ENCODE measurements at places on chromosomes 4 and X.

GRCh38 chrX:7073336-7073735 is 74.2 kb upstream of the STS start:
- no peaks in the 10 kb centered on the region for H3K36me3 ChIP-seq
- DNase-seq = no peak
- no peak overlapping the region for H3K4me3 ChIP-seq
- no peaks in the 10 kb centered on the region for H3K27me3 ChIP-seq
- no peak overlapping the region for H3K27ac ChIP-seq
- H3K4me1 ChIP-seq = peaks cover 6% of the 10 kb centered on the region

DNA sequence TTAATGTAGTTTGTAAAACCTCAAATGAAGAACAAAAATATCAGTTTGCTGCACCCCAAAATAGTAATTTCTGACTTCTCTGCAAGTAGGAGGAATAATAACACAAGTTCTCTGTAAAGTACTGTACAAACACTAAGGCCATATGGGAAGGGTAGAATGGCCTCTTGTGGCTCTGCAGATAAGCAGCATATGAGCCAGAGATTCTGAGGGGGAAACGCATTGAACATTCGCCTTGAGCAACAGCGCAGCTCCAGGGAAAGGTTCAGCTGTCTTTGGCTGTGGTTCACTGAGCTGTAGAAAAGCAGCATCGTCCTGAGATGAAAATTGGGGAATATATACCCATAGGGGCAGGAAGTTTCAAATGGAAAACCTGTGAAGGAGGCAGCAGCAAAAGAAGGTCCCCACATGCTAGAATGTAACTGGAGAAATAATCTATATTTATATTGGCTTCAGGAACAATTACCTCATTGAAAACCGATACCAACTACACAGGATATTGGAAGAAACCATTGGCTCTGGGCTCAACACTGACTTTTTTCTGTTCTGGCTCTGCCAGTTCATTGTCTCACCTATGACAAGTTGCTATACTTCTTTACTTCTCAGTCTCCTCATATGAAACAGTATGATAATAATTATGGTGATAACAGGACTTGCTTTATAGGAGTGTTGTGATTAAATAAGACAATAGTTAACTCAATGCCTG is 357.6 kb upstream of the CPEB2 start:
- no peak overlapping the region for H3K27ac ChIP-seq
- DNase-seq = no peak
- H3K27me3 ChIP-seq = no peaks in the 10 kb centered on the region
- no peaks in the 10 kb centered on the region for H3K36me3 ChIP-seq

DNA sequence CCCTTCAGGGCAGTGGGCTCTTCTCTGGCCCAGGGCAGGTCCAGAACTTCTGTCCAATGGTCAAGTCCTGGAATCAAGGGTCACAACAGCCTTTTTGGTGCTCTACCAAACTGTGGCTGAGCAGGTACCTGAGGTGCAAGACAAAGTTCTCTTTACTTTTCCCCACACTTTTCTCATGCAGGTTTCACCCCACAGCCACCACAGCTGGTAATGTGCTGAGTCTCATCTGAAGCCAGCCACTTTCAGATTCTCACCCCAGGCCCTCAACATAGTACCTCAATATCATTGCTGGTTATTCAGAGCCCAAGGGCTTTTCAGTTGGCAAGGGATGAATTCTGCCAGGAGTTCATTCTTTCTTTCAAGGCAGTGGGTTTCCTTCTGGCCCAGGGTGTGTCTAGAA is 426.0 kb downstream of the TECRL start:
- H3K27ac ChIP-seq = no peak overlapping the region
- H3K4me1 ChIP-seq = no peaks in the 10 kb centered on the region

GRCh38 chrX:129653181-129653970 is 1.4 kb downstream of the APLN start:
- no peak overlapping the region for H3K27ac ChIP-seq
- peaks cover 10% of the 10 kb centered on the region for H3K27me3 ChIP-seq
- H3K4me1 ChIP-seq = peaks cover 3% of the 10 kb centered on the region

GRCh38 chrX:110402850-110403221 is 44.2 kb downstream of the RTL9 start:
- no peak for DNase-seq
- no peaks in the 10 kb centered on the region for H3K4me1 ChIP-seq
- H3K4me3 ChIP-seq = no peak overlapping the region
- no peaks in the 10 kb centered on the region for H3K36me3 ChIP-seq
- H3K27ac ChIP-seq = peak overlapping the region; percentile 61
- H3K27me3 ChIP-seq = no peaks in the 10 kb centered on the region

- H3K4me1 ChIP-seq = no peaks in the 10 kb centered on the region
- no peaks in the 10 kb centered on the region for H3K36me3 ChIP-seq
- DNase-seq = no peak
- no peak overlapping the region for H3K27ac ChIP-seq
- H3K27me3 ChIP-seq = no peaks in the 10 kb centered on the region
- no peak overlapping the region for H3K4me3 ChIP-seq
Observed at GRCh38 chr4:105674011-105674410, 34.5 kb downstream of the INTS12 start.

GRCh38 chr4:26854701-26855100 is 5.9 kb upstream of the STIM2 start:
- peaks cover 11% of the 10 kb centered on the region for H3K4me1 ChIP-seq
- no peak overlapping the region for H3K4me3 ChIP-seq
- no peak overlapping the region for H3K27ac ChIP-seq
- DNase-seq = no peak
- H3K36me3 ChIP-seq = no peaks in the 10 kb centered on the region

DNA sequence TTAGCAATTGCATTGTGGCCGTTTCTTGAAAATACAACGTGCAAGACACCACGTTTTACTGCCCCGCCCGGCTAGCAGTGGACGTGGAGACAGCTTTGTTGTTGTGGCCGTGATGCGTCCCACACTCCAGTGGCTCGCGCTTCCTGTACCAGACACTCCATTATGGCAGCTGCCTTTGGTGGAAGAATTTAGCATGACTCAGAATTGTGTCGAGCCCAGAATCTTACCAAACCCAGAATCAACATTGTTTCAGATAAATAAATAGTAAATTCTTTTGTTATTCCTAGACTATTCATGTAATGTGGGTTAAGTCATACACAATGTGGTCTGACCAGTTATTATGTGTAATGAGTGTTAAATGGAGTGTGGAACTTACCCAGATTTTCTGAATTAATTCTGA is 25.3 kb upstream of the S100P start:
- H3K36me3 ChIP-seq = no peaks in the 10 kb centered on the region
- no peaks in the 10 kb centered on the region for H3K27me3 ChIP-seq
- H3K27ac ChIP-seq = no peak overlapping the region
- no peaks in the 10 kb centered on the region for H3K4me1 ChIP-seq
- DNase-seq = no peak

DNA sequence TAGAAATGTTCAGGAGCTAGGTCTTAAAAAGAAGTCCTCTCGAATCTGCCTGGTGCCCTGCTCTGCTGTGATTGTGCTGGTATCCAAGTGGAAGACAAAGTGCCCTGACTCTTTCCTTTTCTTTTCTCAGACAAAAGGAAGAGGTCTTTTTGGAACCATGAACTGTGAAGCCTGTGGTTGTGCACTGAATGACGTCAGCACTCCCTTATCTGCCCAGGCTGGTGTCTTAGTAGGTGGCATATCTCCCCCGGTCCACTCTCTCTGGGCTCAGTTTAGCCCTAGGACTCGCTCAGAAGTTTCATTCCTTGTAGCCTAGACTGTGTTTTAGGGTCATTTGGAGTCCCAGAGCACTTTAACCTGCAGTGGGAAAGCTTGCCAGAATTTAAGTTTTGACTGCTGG is 400.3 kb upstream of the CT83 start:
- no peaks in the 10 kb centered on the region for H3K27me3 ChIP-seq
- H3K4me3 ChIP-seq = no peak overlapping the region

GRCh38 chrX:113675278-113675677 is 834.6 kb upstream of the AMOT start:
- no peak overlapping the region for H3K27ac ChIP-seq
- no peak for DNase-seq
- no peaks in the 10 kb centered on the region for H3K4me1 ChIP-seq
- no peaks in the 10 kb centered on the region for H3K27me3 ChIP-seq

DNA sequence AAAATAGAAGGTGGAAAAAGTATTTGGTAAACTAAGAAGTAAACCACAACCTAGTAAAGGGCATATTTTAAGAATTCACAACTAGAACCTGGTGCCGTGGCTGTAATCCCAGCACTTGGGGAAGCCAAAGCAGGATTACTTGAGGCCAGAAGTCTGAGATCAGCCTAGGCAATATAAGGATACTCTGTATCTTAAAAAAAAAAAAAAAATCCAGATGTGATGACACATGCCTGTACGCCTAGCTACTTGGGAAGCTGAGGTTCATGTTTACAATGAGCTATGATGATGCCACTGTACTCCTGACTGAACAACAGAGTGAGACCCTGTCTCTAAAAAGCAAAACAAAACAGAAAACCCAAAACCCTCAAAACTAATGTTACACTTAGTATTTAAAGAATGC is 294.9 kb upstream of the ZCCHC13 start:
- H3K27ac ChIP-seq = peak overlapping the region; percentile 1
- peaks cover 4% of the 10 kb centered on the region for H3K36me3 ChIP-seq
- H3K4me3 ChIP-seq = no peak overlapping the region
- H3K27me3 ChIP-seq = no peaks in the 10 kb centered on the region
- DNase-seq = no peak

DNA sequence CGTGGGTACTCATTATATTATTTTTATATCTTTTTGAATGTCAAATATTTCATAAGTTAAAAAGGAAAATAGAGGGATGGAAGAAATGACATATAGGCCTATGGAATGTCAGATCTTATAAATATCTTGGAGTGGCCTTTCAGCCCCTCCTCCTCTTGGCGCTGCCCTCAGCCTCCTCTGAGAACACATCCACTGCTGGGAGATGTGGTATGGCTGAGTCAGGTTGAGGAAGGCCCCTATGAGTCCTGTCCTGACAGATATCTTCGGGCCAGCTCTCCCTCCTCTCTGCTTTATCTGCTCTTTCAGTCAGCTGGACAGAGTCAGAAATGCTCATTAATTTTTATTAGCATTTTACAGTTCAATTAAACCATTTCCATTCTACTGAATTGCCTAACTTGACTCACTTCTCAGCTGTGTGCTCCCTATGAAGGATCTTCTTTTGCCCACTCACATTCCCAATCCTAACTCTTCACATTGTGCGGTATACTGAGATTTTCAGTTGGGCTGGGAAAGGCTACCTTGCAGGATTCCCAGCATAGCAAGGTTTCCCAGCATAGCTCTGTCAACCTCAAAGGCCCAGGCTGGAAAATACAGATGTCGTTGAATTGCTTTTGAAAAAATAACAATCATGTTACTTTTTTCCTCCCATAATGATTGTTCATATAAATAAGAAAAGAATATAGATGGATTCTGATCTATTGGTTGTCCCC is 128.0 kb downstream of the ARHGEF9 start:
- no peak overlapping the region for H3K4me3 ChIP-seq
- DNase-seq = no peak
- no peaks in the 10 kb centered on the region for H3K4me1 ChIP-seq
- no peaks in the 10 kb centered on the region for H3K27me3 ChIP-seq
- no peak overlapping the region for H3K27ac ChIP-seq

DNA sequence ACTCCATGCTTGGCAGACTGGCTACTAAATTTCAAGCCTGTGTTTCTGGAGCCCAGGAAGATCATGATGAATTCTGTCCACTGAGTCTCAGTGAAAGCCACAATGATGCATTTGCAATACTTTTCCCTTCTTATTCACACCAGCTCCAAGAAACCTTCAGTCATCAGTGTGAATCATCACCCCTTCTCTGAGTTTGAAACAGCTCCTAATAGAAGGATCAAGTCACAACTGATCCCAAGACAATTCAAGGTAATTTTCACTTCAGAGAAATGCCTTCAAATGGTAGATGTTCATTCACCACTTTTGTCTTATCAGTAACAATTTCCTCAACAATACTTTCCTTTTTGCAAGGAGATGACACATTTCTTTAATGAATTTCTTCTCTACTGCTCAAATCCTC is 257.4 kb downstream of the NLGN4X start:
- H3K36me3 ChIP-seq = no peaks in the 10 kb centered on the region
- H3K27me3 ChIP-seq = no peaks in the 10 kb centered on the region
- H3K27ac ChIP-seq = no peak overlapping the region
- H3K4me1 ChIP-seq = no peaks in the 10 kb centered on the region

DNA sequence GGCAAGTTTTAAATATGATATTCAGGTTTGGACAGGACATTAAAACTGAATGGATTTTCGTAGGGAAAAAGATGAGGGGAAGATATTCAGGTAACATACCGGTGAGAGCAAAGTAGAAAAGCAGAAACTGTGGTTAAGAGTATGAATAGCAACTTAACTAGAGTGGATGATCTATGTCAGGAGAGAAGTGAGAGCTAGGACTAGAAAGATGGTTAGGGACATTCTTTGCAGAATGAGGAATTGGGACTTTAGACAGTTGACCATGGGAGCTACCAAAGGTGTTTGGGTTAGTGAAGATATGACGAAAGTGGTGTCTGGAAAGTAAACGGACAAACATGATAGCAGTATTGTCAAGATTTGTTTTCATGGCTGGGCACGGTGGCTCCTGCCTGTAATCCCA is 45.2 kb downstream of the ANXA5 start:
- no peaks in the 10 kb centered on the region for H3K36me3 ChIP-seq
- no peak overlapping the region for H3K4me3 ChIP-seq
- no peak overlapping the region for H3K27ac ChIP-seq
- no peak for DNase-seq
- no peaks in the 10 kb centered on the region for H3K27me3 ChIP-seq

GRCh38 chrX:105723966-105724735 is 98.2 kb upstream of the NRK start:
- H3K4me1 ChIP-seq = no peaks in the 10 kb centered on the region
- H3K27me3 ChIP-seq = no peaks in the 10 kb centered on the region
- H3K27ac ChIP-seq = no peak overlapping the region
- H3K36me3 ChIP-seq = no peaks in the 10 kb centered on the region
- H3K4me3 ChIP-seq = no peak overlapping the region

DNA sequence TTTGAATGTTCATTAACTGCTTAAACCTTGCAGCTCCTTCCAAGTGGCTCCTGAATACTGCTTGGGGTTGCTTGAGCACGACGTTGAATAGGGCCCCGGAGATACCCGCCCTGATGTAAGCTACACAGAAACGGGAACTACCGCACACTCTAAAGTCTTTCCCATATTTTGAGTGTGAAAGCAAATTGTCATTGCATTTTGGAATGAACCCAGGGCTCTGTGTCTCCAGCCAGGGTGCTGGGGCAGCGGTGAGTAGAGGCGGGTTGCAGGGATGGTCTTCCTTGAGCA is 59.4 kb upstream of the HELT start:
- no peaks in the 10 kb centered on the region for H3K36me3 ChIP-seq
- no peak for DNase-seq
- H3K4me3 ChIP-seq = no peak overlapping the region
- H3K27me3 ChIP-seq = no peaks in the 10 kb centered on the region
